AG04450 (cell line): ENCODE measurements at places on chromosomes 16 and 17.

DNA sequence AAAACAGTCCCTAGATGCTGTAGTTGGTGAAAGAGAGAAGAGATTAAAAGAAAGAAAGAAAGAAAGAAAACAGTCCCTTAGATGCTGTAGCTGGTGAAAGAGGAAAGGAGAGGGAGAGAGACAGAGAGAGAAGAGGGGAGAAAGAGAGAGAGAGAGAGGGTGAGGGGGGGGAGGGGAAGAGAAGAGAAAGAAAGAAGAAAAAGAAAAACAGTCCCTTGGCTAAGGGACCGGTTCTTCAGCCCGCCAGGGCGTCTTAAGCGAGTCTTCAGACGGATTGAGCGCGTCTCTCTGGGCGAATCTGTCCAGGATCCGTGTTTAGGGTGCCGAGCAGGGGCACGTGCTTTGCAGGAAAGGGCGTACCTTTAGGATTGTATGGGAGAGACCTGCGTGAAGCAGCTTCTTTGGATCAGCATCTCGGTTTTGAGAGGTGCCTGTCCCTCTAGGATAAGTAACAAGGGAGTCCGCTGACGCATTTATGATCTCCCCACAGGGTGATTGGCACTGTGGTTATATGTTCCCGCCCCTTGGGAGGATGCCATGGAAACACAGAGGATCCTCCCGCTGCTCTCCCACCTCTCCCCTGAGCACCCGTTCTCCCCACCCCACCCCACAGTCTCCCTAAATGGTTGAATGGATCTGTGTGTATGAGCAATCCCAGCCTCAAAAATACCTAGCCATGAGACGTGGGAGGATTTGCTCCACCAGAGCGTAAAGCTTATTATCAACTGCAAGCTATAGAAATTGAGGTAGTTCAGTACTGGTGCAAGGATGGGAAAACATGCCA, 16.7 kb downstream of the GNGT2 start:
- DNase-seq = no peak

GRCh38 chr16:72425571-72426341, 253.8 kb upstream of the PMFBP1 start:
- DNase-seq = no peak

GRCh38 chr17:54117452-54117851, 294.7 kb downstream of the KIF2B start:
- no peak for DNase-seq

- DNase-seq = no peak
Measured at GRCh38 chr17:7955414-7956227, 23.6 kb downstream of the CNTROB start.

DNA sequence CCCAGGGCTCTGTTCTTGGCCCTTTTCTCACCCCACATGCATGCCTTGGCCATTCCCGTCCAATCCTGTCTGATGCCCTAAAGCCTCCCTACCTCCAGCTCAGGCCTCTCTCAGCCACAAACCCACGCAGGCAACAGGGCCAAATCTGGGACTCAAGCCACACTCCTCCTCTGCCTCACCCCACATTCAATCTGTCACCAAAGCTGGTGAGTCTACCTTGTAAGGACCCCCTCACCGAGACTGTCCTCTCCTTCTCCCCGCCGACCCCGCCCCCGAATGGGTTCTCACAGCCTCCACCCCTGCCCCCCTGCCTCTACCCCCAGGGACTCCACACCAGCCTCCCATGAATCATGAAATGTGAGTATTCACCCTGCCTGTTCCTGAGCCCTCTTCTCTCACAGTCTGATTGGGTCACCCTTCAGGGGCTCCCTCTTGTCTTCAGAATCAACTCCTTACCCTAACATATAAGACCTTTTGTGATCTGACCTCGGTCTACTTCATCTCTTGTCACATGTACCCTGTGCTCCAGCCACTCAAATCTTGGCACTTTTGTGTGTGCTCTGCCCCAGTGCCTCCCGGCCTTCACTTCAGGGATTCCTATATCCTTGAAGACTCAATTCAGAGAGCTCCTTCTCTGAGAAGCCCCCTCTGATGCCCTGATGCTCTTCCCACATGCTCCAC, 10.7 kb downstream of the EPOP start:
- DNase-seq = no peak

GRCh38 chr17:2178798-2179501, 124.0 kb downstream of the HIC1 start:
- DNase-seq = no peak

- DNase-seq = no peak
Measured at GRCh38 chr16:23131036-23131435, 18.2 kb downstream of the USP31 start.

- DNase-seq = no peak
Measured at GRCh38 chr17:17424552-17424951, 52.2 kb upstream of the MED9 start.

DNA sequence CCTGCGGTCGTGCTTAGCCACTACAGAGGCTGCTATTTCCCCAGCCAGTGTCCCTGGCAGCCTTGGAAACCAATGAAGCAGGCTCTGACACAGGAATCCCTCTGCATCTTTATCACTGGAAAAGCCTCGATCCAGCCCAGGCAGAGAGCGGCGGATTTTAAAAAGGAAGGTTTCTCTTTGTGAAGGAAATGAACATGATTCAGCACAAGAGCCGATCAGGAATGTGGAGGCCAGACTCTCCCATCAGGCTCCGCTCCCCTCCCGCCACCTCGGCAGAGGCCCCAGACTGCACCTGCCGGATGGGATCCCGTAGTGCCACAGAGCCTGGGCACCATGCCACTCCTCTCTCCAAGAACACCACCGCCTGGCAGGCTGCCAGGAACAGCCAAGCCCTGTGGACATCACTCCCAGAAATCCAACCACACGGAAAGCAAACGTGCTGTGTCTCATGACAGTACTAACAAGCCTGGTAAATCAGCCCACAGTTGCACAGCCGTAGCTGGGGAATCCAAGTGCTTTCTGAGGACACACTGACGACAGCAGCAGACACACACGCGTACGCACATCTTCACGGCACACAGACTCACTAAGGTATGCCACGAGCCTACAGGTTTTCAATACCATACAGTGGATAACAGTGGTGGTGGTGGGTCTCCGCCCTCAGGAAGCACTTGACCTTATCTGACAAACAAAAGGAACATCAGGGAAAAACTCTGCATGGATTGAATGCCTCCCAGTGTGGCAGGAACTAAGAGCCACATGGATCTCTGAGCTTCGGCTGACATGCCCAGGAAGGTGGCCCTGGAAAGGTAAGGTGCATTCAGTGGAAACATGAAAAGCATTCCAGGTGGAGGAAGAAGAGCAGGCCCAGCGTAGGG, 5.4 kb downstream of the LRRC75A start:
- DNase-seq = no peak

DNA sequence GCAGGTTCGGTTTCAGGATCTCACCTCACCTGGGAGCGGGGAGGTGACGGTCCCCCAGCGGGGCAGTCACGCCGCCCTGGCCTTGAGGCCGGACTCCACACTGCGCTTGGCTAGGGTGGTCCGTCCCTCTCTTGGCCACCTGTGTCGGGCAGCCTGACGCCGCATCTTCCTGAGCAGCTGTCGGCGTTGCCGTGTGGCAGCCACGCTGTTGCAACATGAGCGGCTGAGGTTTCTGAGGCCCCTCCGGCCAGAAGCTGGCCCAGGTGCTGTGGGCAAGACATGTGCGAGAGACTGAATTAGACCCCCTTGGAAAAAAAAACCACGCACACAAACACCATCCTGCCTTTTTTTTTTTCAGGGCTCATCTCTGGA, 49.2 kb downstream of the IRF8 start:
- no peak for DNase-seq

DNA sequence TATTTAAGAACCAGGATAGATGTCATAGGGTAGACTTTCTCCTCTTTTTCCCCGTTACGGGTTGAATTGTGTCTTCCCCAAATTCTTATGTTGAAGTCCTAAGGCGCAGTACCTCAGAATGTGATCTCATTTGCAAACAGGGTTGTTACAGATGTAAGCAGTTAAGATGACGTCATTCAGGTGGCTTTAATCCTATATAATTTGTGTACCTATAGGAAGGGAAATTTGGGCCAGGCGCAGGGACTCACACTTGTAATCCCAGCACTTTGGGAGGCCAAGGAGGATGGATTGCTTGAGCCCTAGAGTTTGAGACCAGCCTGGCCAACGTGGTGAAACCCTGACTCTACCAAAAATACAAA, 99.5 kb upstream of the DHX40 start:
- no peak for DNase-seq

DNA sequence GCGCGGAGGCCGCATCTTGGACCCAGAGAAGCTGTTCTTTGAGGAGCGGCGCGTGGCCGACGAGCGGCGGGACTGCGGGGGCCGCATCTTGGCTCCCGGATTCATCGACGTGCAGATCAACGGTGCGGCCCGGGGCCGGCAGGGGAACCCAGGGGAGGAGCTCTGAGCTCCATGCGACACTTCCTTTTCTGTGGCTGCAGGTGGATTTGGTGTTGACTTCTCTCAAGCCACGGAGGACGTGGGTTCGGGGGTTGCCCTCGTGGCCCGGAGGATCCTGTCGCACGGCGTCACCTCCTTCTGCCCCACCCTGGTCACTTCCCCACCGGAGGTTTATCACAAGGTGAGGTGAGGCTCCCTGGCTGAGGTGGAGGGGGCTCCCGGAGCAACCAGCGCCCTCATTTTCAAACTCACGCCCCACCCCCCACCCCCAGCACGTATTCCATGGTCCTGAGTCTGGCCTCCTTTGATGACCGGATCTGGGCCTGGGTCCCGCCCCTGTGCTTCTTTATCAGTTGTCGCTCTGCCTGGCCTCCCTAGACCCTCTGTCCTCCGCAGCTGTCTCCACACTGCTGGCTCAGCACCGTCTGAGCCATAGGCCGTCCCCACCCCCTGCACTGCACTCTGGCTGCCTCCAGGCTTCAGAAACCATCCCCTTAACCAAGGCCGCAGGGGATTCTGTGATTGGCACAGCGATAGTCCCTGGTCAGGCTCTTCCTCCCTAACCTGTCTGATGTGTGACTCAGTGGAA, 787 bp downstream of the AMDHD2 start:
- DNase-seq = no peak

DNA sequence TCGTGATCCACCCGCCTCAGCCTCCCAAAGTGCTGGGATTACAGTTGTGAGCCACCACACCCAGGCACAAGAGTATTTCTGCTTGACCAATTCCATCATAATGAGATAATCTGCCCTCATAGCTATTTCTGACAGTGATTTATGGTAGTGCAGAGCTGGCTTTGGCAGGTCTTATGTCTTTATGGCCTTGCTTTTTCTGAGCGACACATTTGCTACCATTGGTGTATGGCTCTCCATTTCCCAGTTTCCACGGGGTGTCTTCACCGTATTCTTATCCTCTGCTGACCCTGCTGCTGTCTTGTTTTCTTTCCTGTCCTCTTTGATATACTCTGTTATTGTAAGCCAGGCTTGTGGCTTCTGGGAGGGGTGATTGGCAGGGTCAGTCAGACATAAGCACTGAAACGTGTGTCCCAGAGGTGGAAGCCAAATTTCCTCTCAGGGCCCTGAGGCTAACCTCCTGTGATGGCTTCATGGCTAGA, 161.1 kb upstream of the TBX2 start:
- no peak for DNase-seq

DNA sequence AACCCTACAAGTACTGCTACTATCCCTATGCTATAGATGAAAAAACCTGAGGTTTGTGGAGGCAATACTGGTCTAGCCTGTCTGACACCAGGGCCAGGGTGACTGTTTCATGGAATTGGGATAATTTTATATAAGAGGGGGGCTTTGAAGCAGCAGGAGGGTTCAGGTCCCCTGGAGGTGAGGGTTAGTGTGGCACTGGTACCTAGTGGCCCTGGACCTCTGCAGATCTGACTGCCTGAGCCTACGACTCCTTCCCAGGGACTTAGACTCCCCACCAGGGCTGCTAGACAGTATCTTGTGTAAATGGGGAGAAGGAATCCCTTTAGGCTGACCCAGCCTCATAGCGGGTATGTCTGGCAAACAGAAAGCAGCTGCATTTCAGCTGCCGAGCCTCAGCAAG, 6.8 kb downstream of the ADAP2 start:
- no peak for DNase-seq

GRCh38 chr17:13619462-13619861, 17.7 kb upstream of the HS3ST3A1 start:
- DNase-seq = no peak

GRCh38 chr17:1597861-1598342, 30.7 kb downstream of the SLC43A2 start:
- no peak for DNase-seq

GRCh38 chr16:28317040-28317880, 24.9 kb downstream of the SBK1 start:
- no peak for DNase-seq

DNA sequence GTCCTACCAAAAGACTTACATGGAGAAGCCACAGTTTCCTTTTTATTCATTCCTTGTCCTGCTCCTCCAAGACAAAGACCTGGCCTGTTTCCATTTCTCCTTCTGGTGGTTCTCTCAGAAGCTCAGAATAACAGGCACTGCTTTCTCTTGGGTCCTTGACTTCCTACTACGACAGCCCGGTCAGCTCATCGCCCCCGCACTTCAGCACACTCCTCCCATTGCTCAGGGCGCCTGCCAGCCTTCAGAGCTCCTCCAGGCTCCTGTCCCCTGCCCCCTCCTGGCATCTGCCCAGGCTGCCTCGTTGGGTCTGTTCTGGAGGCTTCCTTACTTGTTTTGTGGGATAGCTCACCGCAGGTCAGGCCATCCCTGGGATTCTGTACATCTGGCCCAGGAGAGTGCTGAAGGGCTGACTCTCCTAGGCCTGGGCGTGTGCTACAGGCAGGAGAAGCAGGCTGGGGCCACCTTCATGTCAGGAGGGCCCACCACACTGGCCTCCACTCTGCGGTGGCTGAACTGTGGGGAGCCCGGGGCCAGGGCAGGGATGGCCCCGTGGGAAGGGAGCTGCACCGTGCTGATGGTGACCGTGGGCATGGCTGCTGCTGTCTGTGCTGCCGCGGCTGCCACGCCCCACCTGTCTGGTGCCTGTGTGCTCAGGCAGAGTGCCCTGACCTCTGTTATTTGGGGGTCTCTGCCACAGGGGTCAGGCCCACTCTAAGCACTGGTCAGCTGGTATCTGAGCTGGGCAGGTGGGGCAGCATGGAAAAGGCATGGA, 17.7 kb downstream of the TCF25 start:
- no peak for DNase-seq

GRCh38 chr16:75282466-75283281, 31.2 kb upstream of the BCAR1 start:
- DNase-seq = no peak

- no peak for DNase-seq
Measured at GRCh38 chr17:65548269-65548969, 13.0 kb downstream of the AXIN2 start.

DNA sequence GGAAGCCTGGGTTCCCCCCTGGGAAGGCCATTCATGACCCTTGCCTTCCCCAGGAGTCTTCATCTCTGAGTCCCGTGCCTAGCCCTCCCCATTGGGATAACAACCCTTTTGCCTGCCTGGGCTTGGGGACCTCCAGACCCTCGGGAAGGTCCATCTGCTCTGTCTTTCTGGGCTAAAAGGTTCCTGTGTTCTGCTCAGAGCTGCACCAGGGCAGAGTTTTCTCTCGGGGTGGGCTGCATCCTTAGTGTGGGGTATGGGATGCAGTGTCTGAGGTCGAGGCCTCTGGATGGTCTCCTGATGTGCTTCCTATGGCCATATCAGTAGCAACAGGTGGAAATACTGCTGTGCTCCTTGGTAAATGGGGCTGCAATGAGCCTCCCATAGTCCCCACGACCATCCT, 22.9 kb upstream of the PLLP start:
- no peak for DNase-seq
